Naive thymus-derived CD4-positive, alpha-beta T cell (primary cell): ENCODE measurements at places on chromosomes 16 and 17.

DNA sequence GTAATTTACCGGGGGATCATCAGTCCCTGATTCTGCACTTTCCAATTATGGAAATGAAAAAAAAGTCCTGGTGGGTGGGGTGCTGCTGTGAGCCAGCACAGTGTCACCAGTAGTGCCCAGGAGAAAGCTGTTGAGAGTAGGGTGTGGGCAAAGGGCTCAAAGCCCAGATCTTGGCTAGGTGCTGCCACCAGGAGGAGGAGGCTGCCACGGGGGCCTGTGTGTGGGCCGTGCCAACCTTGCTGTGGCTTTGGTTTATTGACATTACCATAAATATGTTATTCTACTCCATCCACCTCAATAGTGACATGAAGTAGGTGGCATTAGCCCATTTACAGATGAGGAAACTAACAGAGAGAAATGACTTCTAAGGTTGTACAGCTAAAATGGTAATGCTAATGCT, 6.7 kb upstream of the PRPSAP2 start:
- no peak overlapping the region for H3K27ac ChIP-seq
- no peaks in the 10 kb centered on the region for H3K27me3 ChIP-seq

DNA sequence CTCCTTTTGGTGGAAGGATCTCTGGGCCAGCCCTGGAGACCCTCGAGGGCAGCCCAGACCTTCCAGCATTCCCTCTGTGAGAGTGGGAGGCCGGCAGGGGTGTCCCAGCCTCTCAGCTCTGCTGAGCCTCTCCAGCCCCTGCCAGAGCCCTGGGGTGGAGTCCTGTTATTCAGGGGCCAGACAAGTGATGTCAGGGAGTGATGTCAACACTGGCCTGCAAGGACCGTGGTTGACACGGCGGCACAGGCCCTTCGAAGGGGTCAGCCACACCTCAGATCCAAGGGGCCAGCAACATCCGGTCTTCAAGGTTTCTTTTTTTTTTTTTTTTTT, 231.2 kb downstream of the KATNIP start:
- H3K27me3 ChIP-seq = no peaks in the 10 kb centered on the region
- peaks cover 14% of the 10 kb centered on the region for H3K36me3 ChIP-seq
- H3K4me3 ChIP-seq = no peak overlapping the region
- no peak overlapping the region for H3K27ac ChIP-seq

- no peak for DNase-seq
- H3K27me3 ChIP-seq = no peaks in the 10 kb centered on the region
- no peaks in the 10 kb centered on the region for H3K36me3 ChIP-seq
- no peaks in the 10 kb centered on the region for H3K4me1 ChIP-seq
- H3K4me3 ChIP-seq = no peak overlapping the region
These were observed 10.6 kb downstream of the ITGB4 start for GRCh38 chr17:75731716-75732498.

GRCh38 chr16:81515721-81516120, 71.1 kb downstream of the CMIP start:
- no peaks in the 10 kb centered on the region for H3K36me3 ChIP-seq
- no peak for DNase-seq
- H3K27ac ChIP-seq = no peak overlapping the region

DNA sequence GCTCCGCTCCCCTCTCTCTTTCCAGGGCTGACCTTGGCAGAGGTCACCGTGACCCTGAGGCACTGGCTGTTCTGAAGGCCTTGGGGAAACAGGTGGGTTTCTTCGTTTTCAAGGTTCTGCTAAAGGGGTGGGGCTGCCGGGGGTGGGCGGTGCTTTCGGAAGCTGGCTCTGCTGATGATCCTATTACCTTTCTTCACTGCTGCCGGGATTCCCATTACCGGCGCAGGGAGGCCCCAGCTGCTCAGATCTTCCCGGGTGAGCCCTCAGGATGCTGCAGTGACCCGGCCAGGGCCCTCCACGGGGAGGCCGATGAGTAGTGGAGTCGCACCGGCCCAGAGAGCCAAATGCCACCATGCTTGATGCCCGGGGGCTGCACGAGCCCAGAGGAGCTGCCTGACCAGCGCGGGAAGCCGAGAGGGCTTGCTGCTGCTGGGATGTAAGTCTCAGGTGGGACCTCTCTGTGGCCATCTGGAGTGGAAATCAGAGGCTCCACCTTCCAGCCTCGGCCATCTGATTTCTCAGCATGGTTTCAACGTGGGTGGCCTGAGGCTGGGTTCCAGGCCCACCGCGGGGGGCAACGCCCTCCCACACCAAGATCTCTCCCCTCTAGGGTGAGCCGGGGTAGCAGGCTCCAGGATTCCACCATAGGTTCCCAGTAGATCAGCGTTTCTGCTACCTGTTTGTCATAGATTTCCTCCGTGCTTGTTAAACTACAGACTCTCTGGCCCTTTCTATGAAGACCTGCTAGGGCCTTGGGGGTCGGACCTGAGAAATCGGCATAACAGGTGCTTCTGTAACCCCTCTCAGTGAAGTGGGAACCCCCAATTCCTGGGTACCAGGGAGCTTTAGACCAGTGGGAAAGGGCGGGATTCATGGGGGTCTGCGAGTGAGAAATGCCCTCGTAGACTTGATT, 21.6 kb upstream of the ADCY7 start:
- no peak for DNase-seq
- peaks cover 6% of the 10 kb centered on the region for H3K4me1 ChIP-seq
- no peaks in the 10 kb centered on the region for H3K36me3 ChIP-seq

GRCh38 chr17:77884967-77885641, 73.4 kb upstream of the TNRC6C start:
- no peaks in the 10 kb centered on the region for H3K36me3 ChIP-seq
- H3K27me3 ChIP-seq = no peaks in the 10 kb centered on the region
- DNase-seq = no peak
- H3K4me3 ChIP-seq = no peak overlapping the region

DNA sequence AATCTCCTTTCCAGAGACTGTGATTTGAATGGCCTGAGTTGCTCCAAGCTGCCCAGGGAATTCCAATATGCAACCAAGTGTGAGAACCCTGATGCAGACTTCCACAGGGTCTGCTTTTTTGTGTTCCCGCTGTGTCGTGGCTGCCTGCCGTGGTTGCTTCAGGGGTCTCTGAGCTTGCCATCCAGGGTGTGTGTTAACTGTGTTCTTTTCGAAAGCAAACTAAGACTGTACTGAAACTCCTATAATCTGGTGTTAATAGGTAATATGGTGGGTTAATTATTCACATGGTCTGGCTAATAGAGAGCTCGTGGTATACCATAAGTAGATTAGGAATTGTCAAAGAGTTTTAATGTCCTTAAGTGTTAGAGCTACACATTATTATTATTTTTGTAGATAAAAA, 20.7 kb downstream of the UBN1 start:
- no peak for DNase-seq
- H3K4me3 ChIP-seq = no peak overlapping the region
- no peaks in the 10 kb centered on the region for H3K4me1 ChIP-seq
- no peak overlapping the region for H3K27ac ChIP-seq
- no peaks in the 10 kb centered on the region for H3K27me3 ChIP-seq
- peaks cover 46% of the 10 kb centered on the region for H3K36me3 ChIP-seq

GRCh38 chr17:74199306-74200092, 4.0 kb upstream of the RPL38 start:
- H3K27me3 ChIP-seq = peaks cover 5% of the 10 kb centered on the region
- H3K4me3 ChIP-seq = no peak overlapping the region
- no peak overlapping the region for H3K27ac ChIP-seq
- DNase-seq = peak; percentile 56
- H3K4me1 ChIP-seq = peaks cover 7% of the 10 kb centered on the region

GRCh38 chr16:81539009-81539758, 94.6 kb downstream of the CMIP start:
- no peaks in the 10 kb centered on the region for H3K36me3 ChIP-seq
- no peak for DNase-seq
- H3K27me3 ChIP-seq = no peaks in the 10 kb centered on the region

DNA sequence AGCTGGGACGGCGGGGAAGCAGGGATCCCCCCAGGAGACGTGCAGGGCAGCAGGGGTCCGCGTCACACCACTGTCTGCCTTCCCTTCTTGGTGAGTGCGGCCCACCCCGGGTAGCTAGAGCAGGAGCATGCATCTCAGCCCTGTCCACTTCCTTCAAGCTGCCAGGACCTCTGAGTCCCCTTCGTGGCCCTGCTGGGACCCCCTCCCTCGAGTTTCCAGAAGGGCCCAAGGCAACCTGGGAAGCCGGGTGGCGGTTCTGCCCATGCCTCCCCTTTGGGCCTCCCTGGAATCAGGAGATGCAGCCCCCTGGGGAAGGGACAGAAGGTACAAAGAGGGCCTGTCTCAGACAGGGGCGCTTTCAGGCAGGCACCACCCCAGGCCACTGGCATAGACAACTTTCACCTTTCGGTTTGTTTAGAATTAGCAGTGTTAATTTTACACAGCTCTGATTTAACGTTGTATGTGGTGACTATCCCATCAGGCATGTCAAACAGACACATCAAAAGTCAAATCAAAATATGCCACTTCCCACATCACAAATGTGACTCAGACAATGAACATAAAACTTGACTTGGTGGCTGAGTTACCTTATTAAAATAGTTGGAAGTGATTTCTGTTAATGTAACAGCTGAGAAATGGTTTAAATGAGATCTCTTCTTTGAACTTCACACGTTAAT, 94.5 kb upstream of the METRNL start:
- peaks cover 22% of the 10 kb centered on the region for H3K4me1 ChIP-seq
- no peak overlapping the region for H3K4me3 ChIP-seq
- no peak for DNase-seq
- no peak overlapping the region for H3K27ac ChIP-seq
- H3K27me3 ChIP-seq = no peaks in the 10 kb centered on the region

DNA sequence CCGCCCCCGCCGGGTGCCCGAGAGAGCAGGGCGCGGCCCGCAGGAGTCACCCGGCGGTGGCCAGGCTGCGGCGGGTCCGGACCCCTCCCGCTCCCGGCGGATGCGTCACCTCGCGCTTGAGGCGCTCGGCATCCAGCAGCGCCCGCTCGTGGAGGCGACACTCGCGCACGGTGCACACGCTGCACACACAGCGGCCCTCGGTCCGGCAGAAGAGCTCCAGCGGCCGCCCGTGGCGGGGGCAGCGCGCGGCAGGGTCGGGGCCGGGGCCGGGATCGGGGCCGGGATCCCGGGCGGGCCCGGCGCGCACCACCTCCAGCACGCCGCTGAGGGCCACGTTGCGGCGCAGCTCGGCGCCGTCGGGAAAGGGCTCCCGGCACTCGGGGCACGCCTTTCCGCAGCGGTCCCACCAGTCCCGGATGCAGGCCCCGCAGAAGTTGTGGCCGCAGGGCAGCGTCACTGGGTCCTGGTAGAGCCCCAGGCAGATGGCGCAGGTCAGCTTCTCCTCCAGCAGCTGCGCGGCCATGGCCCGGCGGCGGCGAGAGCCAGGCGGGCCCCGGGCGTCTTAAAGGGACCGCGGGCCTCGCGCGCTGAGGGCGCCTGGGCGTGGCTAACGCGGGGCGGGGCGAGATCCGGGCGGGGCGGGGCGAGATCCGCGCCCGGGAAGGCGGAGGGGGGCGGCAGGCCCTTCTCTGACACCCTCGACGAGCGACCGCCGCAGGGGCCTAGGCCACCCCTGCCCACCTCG, at the start of gene TRIM65:
TSS of gene TRIM65 (minus strand) at position 537 of the 745 bp plus-strand sequence. CDS start at position 523, 14 bp downstream.
- DNase-seq = peak; percentile 73
- H3K27me3 ChIP-seq = no peaks in the 10 kb centered on the region
- H3K4me1 ChIP-seq = peaks cover 8% of the 10 kb centered on the region

GRCh38 chr16:23280483-23280967, 21.6 kb upstream of the SCNN1B start:
- DNase-seq = no peak
- H3K27ac ChIP-seq = no peak overlapping the region
- H3K4me1 ChIP-seq = no peaks in the 10 kb centered on the region
- H3K36me3 ChIP-seq = no peaks in the 10 kb centered on the region
- H3K4me3 ChIP-seq = no peak overlapping the region

GRCh38 chr16:10210944-10211343, 28.7 kb upstream of the GRIN2A start:
- no peaks in the 10 kb centered on the region for H3K4me1 ChIP-seq
- no peak overlapping the region for H3K4me3 ChIP-seq
- no peak overlapping the region for H3K27ac ChIP-seq
- DNase-seq = no peak
- H3K27me3 ChIP-seq = no peaks in the 10 kb centered on the region

DNA sequence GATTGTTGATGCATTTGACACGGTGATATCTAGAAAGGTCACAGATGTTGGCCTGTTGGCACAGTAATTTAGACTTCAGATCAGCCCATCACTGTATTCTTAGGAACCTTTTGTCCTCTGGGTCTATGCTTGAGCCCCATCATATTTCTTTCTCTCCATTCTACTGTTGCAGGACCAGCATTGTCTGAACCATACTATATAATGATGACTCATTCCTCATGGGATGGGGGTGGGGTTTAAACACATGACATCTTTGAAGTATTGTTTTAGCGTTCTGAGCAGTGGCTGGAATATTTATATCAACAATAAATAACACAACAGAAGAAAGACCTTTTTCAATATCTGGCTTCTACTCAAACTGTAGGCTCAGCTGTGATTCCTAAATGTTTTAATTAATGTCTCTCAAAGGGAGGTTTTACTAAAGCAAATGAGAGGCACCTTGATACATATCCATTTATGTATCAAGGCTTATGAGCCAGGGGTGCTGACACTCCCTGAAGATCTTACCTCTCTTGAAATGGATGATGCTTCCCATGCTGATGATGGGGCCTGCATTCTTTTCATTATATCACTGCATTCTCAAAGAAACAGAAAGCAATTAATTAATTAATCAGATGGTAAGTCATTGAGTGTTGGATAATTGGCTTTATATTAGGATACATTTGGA, 379.0 kb upstream of the GOT2 start:
- H3K4me3 ChIP-seq = no peak overlapping the region
- no peaks in the 10 kb centered on the region for H3K27me3 ChIP-seq
- H3K36me3 ChIP-seq = no peaks in the 10 kb centered on the region
- no peak overlapping the region for H3K27ac ChIP-seq
- no peaks in the 10 kb centered on the region for H3K4me1 ChIP-seq
- DNase-seq = no peak

- no peaks in the 10 kb centered on the region for H3K36me3 ChIP-seq
- peaks cover 22% of the 10 kb centered on the region for H3K4me1 ChIP-seq
- H3K4me3 ChIP-seq = no peak overlapping the region
- H3K27ac ChIP-seq = no peak overlapping the region
- no peaks in the 10 kb centered on the region for H3K27me3 ChIP-seq
These were observed 3.2 kb downstream of the UBALD1 start for GRCh38 chr16:4611337-4612021.

GRCh38 chr17:79410681-79411080, 200.2 kb downstream of the RBFOX3 start:
- H3K27me3 ChIP-seq = no peaks in the 10 kb centered on the region
- DNase-seq = no peak
- H3K36me3 ChIP-seq = no peaks in the 10 kb centered on the region
- H3K4me3 ChIP-seq = no peak overlapping the region

GRCh38 chr16:75342308-75342811, 90.9 kb upstream of the BCAR1 start:
- no peak overlapping the region for H3K27ac ChIP-seq
- DNase-seq = no peak
- no peaks in the 10 kb centered on the region for H3K27me3 ChIP-seq
- H3K4me3 ChIP-seq = no peak overlapping the region
